Endothelial cell of coronary artery (primary cell): ENCODE measurements at places on chromosomes 5 and 9. TPM values are rescaled to one million over a fixed set of nuclear protein-coding genes. Genes with fewer than 3 reads are reported as not detected.

Gene SERF1A
- 3.6 and 3.7 TPM in 2 replicates for total RNA-seq

Gene TOPORS
- total RNA-seq: 31.2 and 32.9 TPM in 2 replicates

Gene ARAP3
- 30.1 and 35.6 TPM in 2 replicates for total RNA-seq

Gene AFAP1L1
- total RNA-seq: 92.1 and 118 TPM in 2 replicates

Gene ENTR1
- 30.4 and 31.4 TPM in 2 replicates for total RNA-seq

Gene SLC4A9
- total RNA-seq: not detected in 2 replicates

Gene ORM1
- total RNA-seq: not detected in 2 replicates

Gene IL5
- total RNA-seq: not detected in 2 replicates

Gene CCL27
- not detected in 2 replicates for total RNA-seq
